Lung microvascular endothelial cell (primary cell): ENCODE measurements at places on chromosomes 3 and 15. TPM values are rescaled to one million over a fixed set of nuclear protein-coding genes. Genes with fewer than 3 reads are reported as not detected.

Gene WNT7A
- not detected in 2 replicates for total RNA-seq

Gene TCF12
- 57.8 and 94.4 TPM in 2 replicates for total RNA-seq

Gene TGM4
- under 0.01 TPM in 1 of 2 replicates, not detected in the other for total RNA-seq

Gene ZNF860
- total RNA-seq, result 0.40 and 1.1 TPM in 2 replicates

Gene MESP2
- not detected in 2 replicates for total RNA-seq

Gene C3orf49
- not detected in 2 replicates for total RNA-seq

Gene MUC4
- total RNA-seq, result not detected in 2 replicates

Gene SV2B
- 0.22 and 0.40 TPM in 2 replicates for total RNA-seq

Gene TJP1
- 68.1 and 69.7 TPM in 2 replicates for total RNA-seq

Gene CLEC3B
- 0.20 and 0.22 TPM in 2 replicates for total RNA-seq

Gene GHSR
- not detected in 2 replicates for total RNA-seq

Gene ECE2
- not detected in 2 replicates for total RNA-seq

Gene ARHGEF3
- 5.2 and 7.2 TPM in 2 replicates for total RNA-seq

Gene IGSF11
- under 0.01 TPM in 2 replicates for total RNA-seq

Gene PKM
- total RNA-seq, result 573 and 759 TPM in 2 replicates

Gene PYDC2
- not detected in 2 replicates for total RNA-seq

Gene GOLGA6L10
- 0.20 and 0.44 TPM in 2 replicates for total RNA-seq

Gene MYRIP
- total RNA-seq, result 4.8 and 5.7 TPM in 2 replicates

Gene LRRC49
- 3.0 and 3.7 TPM in 2 replicates for total RNA-seq

Gene ARL6
- total RNA-seq, result 3.1 and 4.6 TPM in 2 replicates

Gene ACAN
- not detected in 2 replicates for total RNA-seq

Gene TM6SF1
- 30.9 and 51.6 TPM in 2 replicates for total RNA-seq

Gene CCPG1
- total RNA-seq, result 34.0 and 49.4 TPM in 2 replicates

Gene KNG1
- not detected in 2 replicates for total RNA-seq

Gene XCR1
- total RNA-seq, result not detected in 2 replicates

Gene ISY1
- total RNA-seq, result 45.0 and 47.9 TPM in 2 replicates

Gene EID1
- total RNA-seq, result 125 and 132 TPM in 2 replicates

Gene CGNL1
- 17.9 and 38.3 TPM in 2 replicates for total RNA-seq

Gene CIP2A
- total RNA-seq, result 5.0 and 21.4 TPM in 2 replicates

Gene TLR9
- total RNA-seq, result not detected in 2 replicates

Gene ROPN1
- not detected in 2 replicates for total RNA-seq

Gene CDHR4
- not detected in 2 replicates for total RNA-seq

Gene GPR62
- not detected in 2 replicates for total RNA-seq

Gene C3orf70
- total RNA-seq, result 0.65 and 1.8 TPM in 2 replicates

Gene HRH1
- total RNA-seq, result 1.6 and 5.4 TPM in 2 replicates

Gene TLE3
- 8.3 and 13.3 TPM in 2 replicates for total RNA-seq

Gene POLQ
- 0.99 and 2.4 TPM in 2 replicates for total RNA-seq

Gene NSMCE3
- 4.1 and 5.0 TPM in 2 replicates for total RNA-seq

Gene PARP15
- total RNA-seq, result 0.40 and 0.44 TPM in 2 replicates

Gene DMXL2
- 4.6 and 6.5 TPM in 2 replicates for total RNA-seq

Gene C3orf85
- not detected in 2 replicates for total RNA-seq

Gene PIF1
- 1.8 and 5.4 TPM in 2 replicates for total RNA-seq

Gene GOLGA8O
- total RNA-seq, result under 0.01 TPM in 1 of 2 replicates, not detected in the other

Gene VILL
- total RNA-seq, result 2.8 and 3.1 TPM in 2 replicates
